ENCODE measurements at places on chromosomes 6 and 20. TPM values are rescaled to one million over a fixed set of nuclear protein-coding genes. Genes with fewer than 3 reads are reported as not detected.

DNA sequence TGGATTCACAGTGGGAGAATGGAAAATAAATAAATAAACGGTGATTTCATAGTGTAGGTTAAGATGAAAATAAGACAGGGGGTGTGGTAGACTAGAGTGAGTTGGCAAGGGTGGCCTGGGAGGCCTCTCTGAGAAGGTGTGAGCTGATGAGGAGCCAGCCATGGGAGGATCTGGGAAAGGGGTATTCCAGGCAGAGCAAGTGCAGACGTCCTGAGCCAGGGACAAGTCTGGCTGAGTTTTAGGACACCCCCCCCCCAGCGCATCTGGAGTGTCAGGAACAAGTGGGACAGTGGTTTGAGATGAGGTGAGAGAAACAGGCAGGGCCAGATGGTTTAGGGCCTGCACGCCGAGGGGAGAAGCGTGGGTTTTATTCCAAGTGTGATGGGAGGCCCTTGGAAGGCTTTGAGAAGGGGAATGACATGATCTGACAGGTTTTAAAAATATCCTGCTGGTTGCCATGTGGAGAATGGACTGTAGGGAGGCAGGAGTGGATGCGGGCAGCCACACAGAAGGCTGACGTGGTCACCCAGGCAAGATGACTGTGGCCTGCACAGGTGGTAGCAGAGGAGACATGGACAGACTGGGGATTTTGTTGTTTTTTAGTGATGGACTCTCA lies 21.1 kb upstream of the CCM2L start:
- H3K27ac ChIP-seq: no peak overlapping the region
- peaks cover 20% of the 10 kb centered on the region for H3K27me3 ChIP-seq
- no peak for DNase-seq
- no peaks in the 10 kb centered on the region for H3K4me1 ChIP-seq

CD109 gene
- polyA plus RNA-seq: not detected

DNA sequence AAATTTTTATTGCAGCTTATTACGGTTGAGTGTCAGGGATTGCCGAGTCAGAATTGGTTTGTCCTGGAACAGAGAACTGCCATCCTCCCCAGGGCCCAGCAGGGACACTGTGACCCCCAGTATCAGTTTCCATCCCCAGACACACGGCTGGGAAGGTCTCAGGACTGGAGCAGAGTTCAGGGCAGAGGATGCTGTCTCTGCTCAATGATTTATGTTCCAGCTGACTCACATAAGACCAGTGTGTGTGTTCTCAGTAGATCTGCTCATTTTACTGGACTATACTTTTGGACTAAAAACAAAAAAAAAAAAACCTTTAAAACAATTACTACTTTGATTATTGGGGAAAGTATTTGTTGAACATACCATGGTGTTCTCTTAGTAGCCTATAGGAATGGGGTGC lies 44.2 kb downstream of the FNDC1 start:
- peaks cover 30% of the 10 kb centered on the region for H3K4me1 ChIP-seq
- H3K27me3 ChIP-seq: peaks cover 14% of the 10 kb centered on the region
- H3K4me3 ChIP-seq: no peak overlapping the region
- no peak overlapping the region for H3K27ac ChIP-seq
- H3K36me3 ChIP-seq: no peaks in the 10 kb centered on the region
- DNase-seq: no peak

- H3K27me3 ChIP-seq: no peaks in the 10 kb centered on the region
- H3K4me3 ChIP-seq: no peak overlapping the region
- no peaks in the 10 kb centered on the region for H3K36me3 ChIP-seq
- no peaks in the 10 kb centered on the region for H3K4me1 ChIP-seq
- H3K27ac ChIP-seq: no peak overlapping the region
Observed at GRCh38 chr6:51199733-51200260, 381.1 kb downstream of the TFAP2B start.

DNA sequence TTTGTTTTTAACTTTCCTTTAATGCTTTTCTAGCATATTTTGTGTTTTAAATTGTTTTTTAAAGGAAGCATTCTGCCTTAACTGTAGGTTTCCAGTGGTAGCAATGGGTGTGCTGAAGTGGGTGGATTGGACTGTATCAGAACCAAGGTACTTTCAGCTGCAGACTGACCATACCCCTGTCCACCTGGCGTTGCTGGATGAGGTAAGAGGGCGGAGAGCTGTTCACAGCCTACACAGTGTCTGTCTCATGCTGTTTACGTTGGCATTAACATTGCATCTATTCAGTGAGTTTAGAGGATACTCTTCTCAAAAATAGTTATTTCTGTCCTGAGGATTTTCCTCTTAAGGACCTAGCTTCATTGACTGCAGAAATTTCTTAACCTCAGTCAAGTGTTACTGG lies 11.9 kb downstream of the NELFCD start:
- H3K27me3 ChIP-seq: no peaks in the 10 kb centered on the region
- no peak overlapping the region for H3K4me3 ChIP-seq
- peaks cover 11% of the 10 kb centered on the region for H3K36me3 ChIP-seq
- peaks cover 28% of the 10 kb centered on the region for H3K4me1 ChIP-seq

MUC22 gene
- polyA plus RNA-seq: not detected

GRCh38 chr6:42049948-42050296 lies 402 bp upstream of the TAF8 start:
- DNase-seq: peak; percentile 38
- no peaks in the 10 kb centered on the region for H3K36me3 ChIP-seq
- H3K4me1 ChIP-seq: peaks cover 41% of the 10 kb centered on the region

DNA sequence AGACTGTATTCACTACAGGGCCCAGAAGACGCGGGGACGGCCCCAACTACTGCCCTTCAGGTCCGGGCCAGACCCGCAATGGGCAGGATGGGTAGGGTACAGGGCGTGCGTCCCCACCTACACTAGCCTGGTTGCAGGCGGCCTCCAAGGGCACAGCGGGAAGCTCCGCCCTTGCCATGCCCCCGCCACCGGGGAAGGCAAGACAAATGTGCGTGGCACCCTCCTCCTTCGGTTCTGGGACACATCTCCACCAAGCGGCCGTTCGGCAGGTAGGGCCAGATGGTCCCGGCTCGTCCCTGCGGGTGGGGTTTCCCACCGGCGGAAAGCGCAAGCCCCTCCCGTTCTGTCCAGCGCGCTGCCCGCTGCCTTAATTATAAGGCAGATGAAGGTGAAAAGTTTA lies 5.6 kb downstream of the NXT1 start:
- H3K27ac ChIP-seq: peak overlapping the region; percentile 43
- no peaks in the 10 kb centered on the region for H3K36me3 ChIP-seq
- no peaks in the 10 kb centered on the region for H3K27me3 ChIP-seq
- H3K4me3 ChIP-seq: no peak overlapping the region
- peaks cover 13% of the 10 kb centered on the region for H3K4me1 ChIP-seq

DNA sequence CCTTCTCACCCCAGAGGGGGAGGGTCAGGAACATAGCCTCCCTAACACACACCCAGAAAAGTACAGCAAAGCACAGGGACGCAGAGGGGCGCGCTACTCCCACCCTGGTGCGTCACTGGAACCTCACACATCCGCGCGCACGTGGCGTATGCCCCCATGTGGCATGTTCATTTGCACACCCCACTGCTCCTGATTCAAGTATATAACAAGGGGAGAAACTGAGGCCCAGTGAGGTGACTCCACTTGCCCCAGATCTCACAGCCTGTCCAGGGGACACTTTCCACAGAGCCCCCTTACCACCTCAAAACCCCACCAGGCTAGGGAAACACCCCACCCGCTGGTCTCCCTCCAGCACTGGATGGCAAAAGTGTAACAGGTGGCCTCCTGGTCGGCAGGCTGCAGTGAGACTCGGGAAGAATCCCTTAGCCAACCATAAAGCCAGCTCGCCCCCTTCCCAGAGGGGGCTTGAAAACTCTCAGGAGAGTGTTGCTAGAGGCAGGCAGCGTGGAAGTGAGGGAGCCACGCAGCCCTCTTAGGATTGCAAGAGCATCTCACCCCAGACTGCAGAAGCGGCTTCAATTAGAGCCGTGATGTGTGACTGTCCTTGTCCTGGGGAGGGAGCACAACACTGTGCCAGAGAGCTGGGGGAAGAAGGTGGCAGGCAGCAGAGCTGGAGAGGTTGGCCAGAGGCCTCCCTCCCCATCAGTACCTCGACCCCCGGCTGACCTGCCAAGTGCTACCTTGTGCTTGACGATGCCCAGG lies at the start of gene GRM4:
Gene GRM4, minus strand, starts transcription at position 67 of the 762 bp plus-strand sequence. CDS start 12,591 bp downstream, outside the sequence.
- H3K27me3 ChIP-seq: peaks cover 84% of the 10 kb centered on the region
- H3K4me1 ChIP-seq: peaks cover 19% of the 10 kb centered on the region
- DNase-seq: no peak
- H3K36me3 ChIP-seq: no peaks in the 10 kb centered on the region
- H3K27ac ChIP-seq: no peak within 1 kb of the TSS

GTSF1L gene
- not detected for polyA plus RNA-seq

GRCh38 chr6:84976526-84977362 lies 212.3 kb upstream of the TBX18 start:
- no peak overlapping the region for H3K4me3 ChIP-seq

DNA sequence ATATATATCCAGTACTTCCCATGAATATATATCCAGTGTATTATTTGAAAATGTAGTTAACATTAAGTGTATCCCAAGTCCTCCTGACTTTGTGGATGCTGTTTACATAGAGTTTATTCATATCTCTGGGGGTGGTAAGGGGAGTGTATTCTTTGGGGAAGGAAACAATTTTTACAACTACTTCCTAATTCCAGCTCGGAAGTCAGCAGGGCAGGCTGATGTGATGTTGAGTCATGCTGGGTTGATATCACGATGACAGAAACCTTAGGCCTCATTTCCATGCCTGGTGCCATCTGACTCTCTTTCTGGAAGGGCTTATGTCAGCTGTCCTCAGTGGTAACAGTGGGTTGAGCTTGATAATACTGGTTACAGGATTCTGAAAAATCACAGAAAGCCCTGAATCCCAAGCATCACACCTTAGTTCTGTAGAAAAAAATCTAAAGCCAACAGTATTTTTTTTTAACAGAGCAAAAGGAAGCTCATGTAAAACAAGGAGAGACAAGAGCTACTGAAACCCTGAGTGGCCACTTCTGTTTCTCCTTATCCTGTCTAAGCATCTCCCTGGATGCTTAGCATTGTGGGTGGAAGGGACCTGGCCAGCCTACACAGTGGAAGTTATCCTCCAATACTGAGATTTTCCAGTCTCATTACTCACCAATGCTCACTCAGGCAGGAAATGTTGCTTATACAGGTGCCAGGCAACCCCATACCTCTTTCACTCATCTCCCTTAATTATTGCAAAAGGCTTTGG lies 75.2 kb upstream of the IYD start:
- no peak for DNase-seq
- peaks cover 34% of the 10 kb centered on the region for H3K27me3 ChIP-seq
- H3K27ac ChIP-seq: no peak overlapping the region
- H3K36me3 ChIP-seq: peaks cover 18% of the 10 kb centered on the region

- no peaks in the 10 kb centered on the region for H3K27me3 ChIP-seq
- DNase-seq: no peak
- H3K36me3 ChIP-seq: no peaks in the 10 kb centered on the region
- no peak overlapping the region for H3K4me3 ChIP-seq
- no peak overlapping the region for H3K27ac ChIP-seq
Observed at GRCh38 chr6:166206066-166206465, 38.4 kb upstream of the TBXT start.

WFDC10B gene
- polyA plus RNA-seq: not detected

- H3K36me3 ChIP-seq: peaks cover 7% of the 10 kb centered on the region
- no peak overlapping the region for H3K4me3 ChIP-seq
- H3K27ac ChIP-seq: peak overlapping the region; percentile 54
- no peaks in the 10 kb centered on the region for H3K4me1 ChIP-seq
- H3K27me3 ChIP-seq: no peaks in the 10 kb centered on the region
Observed at GRCh38 chr20:20399531-20400500, 31.9 kb downstream of the INSM1 start.

DNA sequence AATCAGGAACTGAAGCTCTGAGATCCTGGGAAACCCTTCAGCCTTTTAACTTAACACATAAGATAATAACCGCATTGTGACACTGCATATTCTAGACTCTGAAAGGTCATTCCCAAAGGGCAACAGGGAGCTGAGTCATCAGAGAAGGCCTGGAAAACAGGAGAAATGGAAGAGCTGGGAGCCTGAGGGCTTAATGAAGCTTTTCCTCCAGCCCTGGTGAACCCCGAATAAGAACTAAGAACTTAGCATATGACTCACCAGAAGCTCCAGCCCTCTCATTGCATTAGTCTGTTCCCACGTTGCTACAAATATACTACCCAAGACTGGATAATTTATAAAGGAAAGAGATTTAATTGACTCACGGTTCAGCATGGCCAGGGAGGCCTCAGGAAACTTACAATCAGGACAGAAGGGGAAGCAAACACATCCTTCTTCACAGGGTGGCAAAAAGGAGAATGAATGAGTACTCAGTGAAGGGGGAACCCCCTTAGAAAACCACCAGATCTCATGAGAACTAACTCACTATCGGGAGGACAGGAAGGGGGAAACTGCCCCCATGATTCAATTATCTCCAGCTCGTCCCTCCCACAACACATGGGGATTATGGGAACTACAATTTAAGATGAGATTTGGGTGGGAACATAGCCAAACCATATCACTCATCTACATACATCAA lies 648.5 kb downstream of the TFAP2A start:
- H3K27ac ChIP-seq: no peak overlapping the region
- DNase-seq: no peak
- no peaks in the 10 kb centered on the region for H3K27me3 ChIP-seq

DNA sequence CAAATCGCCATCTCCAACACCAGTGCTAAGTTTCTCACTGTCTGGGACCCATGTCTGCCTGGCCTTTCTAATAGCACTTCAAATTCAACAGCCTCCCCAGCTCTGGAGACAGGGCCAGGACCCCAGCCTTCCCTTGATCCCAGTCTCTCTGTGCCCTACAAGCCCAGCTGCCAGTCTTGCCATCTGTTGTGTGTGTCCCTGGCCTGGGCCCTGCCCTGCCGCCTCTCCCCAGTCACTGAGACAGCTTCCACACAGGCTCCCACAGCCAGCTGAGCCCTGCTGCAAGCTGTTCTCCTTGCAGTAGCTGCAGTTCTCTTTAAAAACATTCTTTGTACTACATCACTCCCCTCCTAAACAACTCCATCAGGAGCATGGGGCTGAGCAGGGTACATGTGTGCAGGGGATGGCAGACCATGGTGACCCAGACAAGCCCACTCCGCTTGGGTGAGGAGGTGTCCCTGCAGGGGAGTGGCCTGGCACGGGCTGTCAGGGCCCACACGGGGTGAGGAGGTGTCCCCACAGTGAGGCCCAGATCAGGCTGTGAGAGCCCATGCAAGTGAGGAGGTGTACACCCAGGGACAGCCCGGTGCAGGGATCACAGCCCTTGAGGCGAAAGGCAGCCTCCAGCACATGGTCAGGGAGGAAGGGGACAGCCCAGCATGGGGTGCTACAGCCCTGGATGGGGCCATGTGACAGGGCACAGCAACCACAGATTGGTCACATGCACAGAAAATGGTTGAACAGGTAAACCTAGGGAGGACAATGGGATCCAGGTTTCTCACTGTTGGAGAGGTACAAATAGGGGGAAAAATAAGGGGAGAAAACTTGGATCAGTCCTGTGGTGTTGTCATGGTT lies 16.2 kb downstream of the CST7 start:
- H3K4me3 ChIP-seq: no peak overlapping the region
- no peak for DNase-seq
- no peaks in the 10 kb centered on the region for H3K27me3 ChIP-seq
- no peak overlapping the region for H3K27ac ChIP-seq

DNA sequence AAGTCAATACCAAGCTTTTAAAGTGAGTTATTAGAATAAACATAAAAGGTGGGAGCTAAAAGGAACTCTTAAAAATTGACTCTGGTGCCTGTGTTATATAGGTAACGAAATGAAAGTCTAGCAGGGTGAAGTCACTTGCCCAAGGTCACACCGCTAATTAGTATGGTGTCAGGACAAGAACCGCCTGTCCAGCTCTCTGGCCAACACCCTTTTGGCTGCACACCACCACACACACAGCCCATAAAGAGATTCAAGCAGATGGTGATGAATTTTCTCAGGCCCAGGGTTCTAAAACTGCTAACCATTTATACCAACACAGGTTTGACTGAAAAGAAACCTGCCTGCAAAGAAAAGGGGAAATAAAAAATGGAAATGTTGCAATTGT lies 20.2 kb downstream of the GFOD1 start:
- no peak overlapping the region for H3K4me3 ChIP-seq
- peak overlapping the region; percentile 33 for H3K27ac ChIP-seq
- H3K36me3 ChIP-seq: peaks cover 12% of the 10 kb centered on the region
- peaks cover 42% of the 10 kb centered on the region for H3K4me1 ChIP-seq
- H3K27me3 ChIP-seq: no peaks in the 10 kb centered on the region
- DNase-seq: no peak
